ENCODE measurements at places on chromosomes 5 and 9.

DNA sequence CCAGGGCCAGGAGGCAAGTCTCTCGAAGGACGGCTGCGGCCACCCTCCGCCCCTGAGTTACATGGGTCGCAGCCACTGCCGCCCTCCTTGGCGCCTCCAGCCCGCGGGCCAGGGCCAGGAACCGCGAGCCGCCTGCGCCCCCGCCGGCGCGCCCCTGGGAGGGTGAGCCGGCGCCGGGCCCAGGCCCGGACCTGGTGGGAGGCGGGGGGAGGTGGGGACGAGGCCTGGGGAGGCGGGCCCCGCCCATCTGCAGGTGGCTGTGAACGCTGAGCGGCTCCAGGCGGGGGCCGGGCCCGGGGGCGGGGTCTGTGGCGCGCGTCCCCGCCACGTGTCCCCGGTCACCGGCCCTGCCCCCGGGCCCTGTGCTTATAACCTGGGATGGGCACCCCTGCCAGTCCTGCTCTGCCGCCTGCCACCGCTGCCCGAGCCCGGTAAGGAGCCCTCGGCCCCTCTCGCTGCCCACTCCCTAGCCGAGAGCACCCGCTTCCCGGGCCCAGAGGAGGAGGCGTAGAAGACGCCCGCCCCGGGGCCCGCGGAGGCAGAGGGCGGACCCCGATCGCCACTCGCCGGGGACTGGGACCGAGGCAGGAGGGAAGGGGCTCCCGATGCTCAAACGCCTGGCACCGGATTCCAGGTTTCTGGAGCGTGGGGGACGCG lies at the start of gene ASS1:
Gene ASS1 (plus strand): TSS at position 397 of the 657 bp plus-strand sequence. CDS start 7,268 bp downstream, outside the sequence.
- no peak for DNase-seq

DNA sequence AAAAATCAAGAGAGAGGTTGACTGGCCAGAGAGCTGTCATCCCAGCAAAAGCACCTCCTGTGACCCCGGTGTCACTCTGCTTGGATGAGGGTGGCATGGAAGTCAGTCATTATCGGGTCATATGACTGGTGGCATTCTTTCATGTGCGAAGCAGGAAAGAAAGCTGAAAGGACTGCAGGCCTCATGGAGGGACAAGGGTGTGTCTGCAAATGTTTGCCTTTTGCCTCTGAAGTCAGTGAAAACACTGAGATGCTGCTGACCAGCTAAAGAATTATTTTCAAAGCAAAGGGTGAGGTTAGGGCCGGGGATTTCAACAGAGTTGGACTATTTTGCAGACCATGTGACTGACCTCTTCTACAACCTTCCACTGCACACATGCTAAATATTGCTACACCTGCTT lies 298.3 kb downstream of the CSNK1G3 start:
- DNase-seq: no peak

- no peak for DNase-seq
Measured at GRCh38 chr5:160054047-160054446, 45.1 kb downstream of the TTC1 start.

GRCh38 chr9:69900406-69900805 lies 79.8 kb downstream of the CFAP95 start:
- DNase-seq: no peak

GRCh38 chr9:70260606-70261005 lies 1.8 kb downstream of the SMC5 start:
- no peak for DNase-seq

DNA sequence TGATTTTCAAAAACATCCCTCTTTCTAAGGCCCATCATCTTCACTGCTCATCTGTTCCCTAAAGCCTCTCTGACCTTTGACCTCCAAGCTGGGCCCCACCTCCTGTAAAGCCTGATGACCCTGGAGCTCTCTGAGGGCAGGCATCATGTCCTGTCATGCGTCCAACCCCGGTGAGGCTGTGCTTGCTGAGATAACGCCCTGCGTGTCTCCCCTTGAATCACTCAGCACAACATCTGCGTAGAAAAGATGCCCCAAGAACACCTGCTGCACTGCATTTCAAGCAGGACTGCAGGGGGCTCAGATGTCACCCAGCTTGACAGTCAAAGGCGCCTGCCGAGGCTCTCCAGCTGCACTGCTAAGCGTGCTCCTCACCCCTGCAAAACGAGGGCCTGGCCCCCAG lies 78.0 kb downstream of the OTULIN start:
- DNase-seq: no peak

- DNase-seq: no peak
Measured at GRCh38 chr5:179416114-179416822, 71.0 kb upstream of the ADAMTS2 start.

- DNase-seq: no peak
Measured at GRCh38 chr5:17395106-17395880, 102.7 kb upstream of the TAF11L2 start.

DNA sequence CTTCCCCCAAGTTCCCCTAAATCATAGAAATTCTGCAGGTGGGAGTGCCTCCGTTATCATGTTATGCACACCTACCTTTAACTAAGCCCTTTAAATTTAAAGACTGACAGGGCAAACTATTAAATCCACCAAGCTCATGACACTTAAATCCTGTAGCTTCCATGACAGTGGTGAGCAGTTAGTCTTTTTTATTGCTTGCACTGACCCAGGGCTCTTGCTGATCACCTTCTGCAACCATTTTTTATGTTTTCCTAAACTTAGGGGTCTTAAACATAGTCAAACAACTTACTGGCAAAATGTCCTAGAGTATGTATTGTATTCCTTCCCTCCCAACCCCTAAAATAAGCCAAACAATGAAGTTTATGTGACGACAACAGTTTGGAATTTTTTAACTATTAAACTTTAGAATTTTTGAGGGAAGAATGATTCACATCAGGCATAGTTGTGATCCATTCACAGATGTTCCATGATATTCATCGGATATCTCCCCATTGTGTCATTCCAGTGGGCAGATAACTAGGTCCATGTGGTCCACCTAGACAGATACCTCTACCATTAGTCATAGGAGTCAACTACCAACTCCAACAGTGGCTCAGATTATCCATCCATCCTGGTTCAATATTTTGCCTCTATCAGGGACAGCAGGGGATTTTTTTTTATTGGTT lies 283.1 kb downstream of the ADAMTS6 start:
- no peak for DNase-seq

GRCh38 chr5:2147504-2148311 lies 265.0 kb upstream of the IRX4 start:
- DNase-seq: no peak

- DNase-seq: no peak
Measured at GRCh38 chr9:130890870-130891687, 5.5 kb downstream of the QRFP start.

DNA sequence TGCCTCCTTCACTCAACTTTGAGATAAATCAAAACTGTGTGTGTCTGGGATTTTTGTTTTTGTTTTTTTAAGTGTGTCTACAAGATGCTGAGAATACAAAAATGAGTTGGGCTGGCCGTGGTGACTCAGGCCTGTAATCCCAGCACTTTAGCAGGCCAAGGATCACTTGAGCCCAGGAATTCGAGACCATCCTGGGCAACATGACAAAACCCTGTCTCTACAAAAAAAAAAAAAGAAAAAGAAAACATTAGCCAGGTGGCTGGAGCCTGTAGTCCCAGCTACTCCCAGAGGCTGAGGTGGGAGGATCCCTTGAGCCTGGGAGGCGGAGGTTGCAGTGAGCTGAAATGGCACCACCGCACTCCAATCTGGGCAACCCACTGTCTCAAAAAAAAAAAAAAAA lies 21.0 kb downstream of the HNRNPK start:
- no peak for DNase-seq

DNA sequence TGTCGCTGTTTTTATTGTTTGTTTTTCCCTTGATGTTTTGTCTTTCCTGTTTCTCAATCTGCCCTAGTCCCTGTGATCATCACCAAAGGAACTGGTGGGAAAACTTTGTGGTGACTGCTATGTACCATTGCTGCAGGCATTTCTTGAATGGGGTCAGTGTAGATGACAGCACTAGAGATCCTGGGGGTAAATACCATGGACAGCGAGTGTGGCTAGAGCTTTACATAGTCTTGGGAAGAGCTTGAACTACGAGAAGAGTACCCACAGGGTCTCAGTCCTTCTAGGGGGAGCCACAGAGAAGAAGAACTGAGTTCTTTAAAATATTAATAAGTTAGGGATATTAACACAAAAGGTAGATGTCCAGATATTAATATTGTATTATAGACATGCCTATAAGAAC lies 138.8 kb downstream of the PAM start:
- DNase-seq: no peak

DNA sequence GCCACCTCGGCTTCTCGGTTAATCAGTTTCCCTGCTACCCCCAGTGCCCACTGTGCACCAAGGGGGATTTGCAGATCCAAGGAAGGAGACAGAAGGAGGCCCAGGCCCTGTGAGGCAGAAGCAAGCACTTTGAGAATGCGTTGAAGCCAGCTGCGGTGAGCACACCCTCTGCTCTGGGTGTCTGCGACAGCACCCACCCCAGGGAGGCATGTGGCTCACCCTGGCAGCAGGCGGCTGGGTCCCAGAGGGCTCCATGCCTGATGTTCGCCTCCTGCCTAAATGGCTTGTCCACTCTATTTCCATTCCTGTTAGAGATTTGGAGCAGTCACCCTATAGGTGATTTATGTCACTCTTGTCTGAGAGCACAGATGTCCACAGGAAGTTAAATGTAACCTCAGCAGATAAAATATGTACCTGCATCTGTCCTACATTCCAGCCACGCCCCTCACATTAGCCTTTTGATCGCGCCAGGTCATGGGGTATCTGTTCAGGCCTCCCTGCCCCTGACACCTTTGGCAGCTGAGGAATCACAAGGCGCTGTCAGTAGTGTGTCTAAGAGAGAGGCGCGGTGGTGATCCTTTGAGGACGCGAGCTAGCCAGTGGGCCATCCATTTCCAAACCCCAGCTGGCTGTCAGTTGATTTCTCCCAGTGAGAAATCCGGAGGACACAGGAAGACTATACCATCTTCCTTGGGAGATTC lies 28.1 kb downstream of the PTGES2 start:
- no peak for DNase-seq

- DNase-seq: no peak
Measured at GRCh38 chr5:42787073-42787472, 24.6 kb downstream of the SELENOP start.

DNA sequence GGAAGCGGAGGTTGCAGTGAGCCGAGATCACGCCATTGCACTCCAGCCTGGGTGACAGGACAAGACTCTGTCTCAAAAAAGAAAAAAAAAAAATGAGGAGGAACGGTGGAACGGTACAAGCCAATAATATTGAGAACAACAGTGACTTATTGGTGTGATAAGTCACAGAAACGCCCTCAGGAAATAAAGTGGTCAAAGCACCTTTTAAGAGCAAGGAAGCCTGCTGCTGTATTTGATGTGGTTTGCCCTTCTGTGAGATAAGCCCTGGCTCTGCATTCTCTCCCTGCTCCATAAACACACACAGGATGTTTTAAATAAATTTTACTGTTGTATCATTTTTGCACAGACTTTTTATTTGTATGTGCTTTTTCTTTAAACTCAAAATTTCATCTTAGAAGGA lies 269.9 kb upstream of the MSX2 start:
- DNase-seq: no peak

DNA sequence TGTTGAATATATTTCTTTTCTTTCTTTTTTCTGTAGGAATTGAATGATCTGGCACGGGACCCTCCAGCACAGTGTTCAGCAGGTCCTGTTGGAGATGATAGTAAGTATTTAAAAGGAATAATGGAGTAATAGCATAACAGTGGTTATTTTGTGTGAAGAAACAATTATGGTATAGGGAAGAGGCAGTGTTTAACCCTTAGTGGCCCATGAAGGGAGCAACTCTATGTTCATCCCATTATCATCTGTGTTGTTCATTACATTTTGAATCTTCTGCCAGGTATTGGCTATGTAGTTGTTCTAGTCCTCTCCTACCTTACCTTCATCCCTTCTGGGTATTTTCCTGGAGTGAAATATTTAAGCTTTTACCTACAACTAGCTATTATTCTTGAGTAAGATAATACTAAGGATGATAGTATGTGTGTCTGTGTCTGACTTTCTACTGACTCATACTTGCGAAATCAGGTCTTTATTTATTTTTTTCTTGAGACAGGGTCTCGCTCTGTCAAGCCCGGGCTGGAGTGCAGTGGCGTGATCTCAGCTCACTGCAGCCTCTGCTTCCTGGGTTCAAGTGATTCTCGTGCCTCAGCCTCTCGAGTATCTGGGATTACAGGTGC lies 39.3 kb downstream of the UBE2D2 start:
- no peak for DNase-seq

DNA sequence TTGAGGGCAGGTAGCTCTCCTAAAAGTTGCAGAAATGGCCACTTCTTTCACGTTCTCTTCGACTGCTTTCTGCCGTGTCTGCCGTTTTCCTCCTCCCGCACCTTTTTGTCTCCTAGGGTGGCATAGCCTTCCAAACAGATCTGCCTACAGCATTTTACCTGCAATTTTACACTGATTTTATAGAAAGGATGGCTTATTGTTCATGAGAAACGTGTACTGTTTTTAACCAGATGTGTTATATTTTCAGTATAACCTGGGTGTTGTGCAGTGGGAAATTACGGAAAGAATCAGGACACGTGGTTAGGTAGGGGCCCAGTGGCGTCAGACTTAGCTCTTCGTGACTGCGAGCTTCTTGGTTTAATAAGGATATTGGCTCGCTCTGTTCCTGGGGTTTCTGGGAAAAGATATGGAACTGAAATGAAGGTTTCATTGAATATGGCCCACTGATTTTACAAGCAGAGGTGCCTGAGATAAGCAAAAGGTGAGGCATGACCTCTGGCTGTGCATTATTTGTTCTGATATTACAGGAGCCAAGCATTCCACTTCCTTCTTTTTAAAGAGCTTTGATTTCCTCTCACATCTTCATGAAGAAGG lies 43.7 kb upstream of the PRSS3 start:
- no peak for DNase-seq

GRCh38 chr9:83472221-83472665 lies 66.0 kb downstream of the FRMD3 start:
- no peak for DNase-seq

- DNase-seq: no peak
Measured at GRCh38 chr9:84339962-84340361, 596 bp downstream of the SLC28A3 start.

GRCh38 chr5:38874948-38875456 lies 29.2 kb downstream of the OSMR start:
- DNase-seq: no peak

DNA sequence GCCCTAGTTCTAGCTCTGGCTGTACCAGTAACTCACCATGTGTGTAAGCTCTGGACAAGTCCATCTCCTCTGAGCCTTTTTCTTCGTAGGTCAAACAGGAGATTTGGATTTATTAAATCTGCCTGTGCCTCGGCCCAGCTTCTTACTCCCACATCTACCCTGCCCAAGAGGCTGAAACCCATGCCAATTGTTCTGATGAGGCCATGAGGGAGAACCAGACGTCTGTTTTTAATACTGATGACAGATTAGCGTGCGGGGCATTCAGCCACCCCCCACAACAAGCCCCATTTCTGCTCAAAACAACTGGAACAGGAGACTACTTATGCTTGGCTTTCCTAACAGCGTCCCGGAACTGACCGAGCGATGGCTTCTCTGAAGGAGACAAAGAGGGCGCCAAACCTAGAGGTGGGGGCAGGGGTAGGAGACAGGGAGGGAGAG lies 81.2 kb upstream of the TRIM32 start:
- DNase-seq: no peak

DNA sequence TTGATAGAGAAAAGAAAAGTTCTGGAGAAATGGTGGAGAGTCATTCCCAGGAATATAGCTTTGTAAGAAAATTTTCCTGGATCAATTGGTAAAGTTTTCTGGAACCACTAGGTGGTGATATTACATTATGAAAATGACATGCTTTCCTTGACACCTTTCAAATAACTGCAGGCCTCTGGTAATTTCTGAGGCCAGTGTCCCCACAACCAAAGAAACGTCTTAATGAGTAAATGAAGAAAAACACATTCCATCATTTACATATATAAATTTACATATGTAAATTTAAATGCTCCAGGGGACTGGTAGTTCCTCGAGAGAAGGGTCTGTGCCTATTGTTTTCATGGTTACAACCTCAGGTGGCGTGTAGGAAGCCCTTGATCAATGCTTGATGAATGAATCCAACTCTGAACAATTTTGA lies 17.2 kb upstream of the RGS3 start:
- DNase-seq: no peak
